ENCODE measurements at places on chromosomes 11 and 22. TPM values are rescaled to one million over a fixed set of nuclear protein-coding genes. Genes with fewer than 3 reads are reported as not detected.

KCNJ1 gene
- 76.1 TPM for polyA plus RNA-seq

KRTAP5-4 gene
- polyA plus RNA-seq, result not detected

- no peak for DNase-seq
These were observed 19.9 kb downstream of the PACSIN2 start for GRCh38 chr22:42994917-42995562.

CALCA gene
- 14.2 TPM for polyA plus RNA-seq

ZNF215 gene
- 1.6 TPM for polyA plus RNA-seq

YPEL4 gene
- polyA plus RNA-seq, result 2.4 TPM

- DNase-seq, result no peak
These were observed 36.6 kb upstream of the SYT7 start for GRCh38 chr11:61617515-61617914.

- no peak for DNase-seq
These were observed 28.6 kb upstream of the BIRC3 start for GRCh38 chr11:102288725-102289083.

- no peak for DNase-seq
These were observed 208.5 kb upstream of the MTMR2 start for GRCh38 chr11:96132437-96132836.

GRCh38 chr22:39234472-39234787 is 10.4 kb downstream of the PDGFB start:
- DNase-seq, result no peak

DNA sequence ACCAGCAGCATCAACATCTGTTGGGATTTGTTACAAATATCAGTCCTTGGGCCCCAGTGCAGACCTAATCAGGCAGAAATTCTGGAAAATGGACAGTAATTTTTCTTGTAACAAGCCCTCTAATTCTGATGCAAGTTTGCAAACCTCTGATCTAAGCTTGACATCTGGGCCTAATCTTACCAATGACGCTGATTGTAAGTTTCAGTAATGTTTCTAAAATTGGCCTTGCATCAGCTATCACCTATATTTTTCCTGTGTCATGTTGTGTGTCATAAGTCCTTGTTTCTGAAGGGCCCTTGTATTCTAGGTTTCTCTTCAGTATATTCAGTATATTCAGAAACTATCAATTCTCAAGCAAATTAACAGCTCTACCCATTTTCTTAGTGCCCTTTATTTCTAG is 36.4 kb downstream of the ZNF215 start:
- no peak for DNase-seq

OR5P2 gene
- polyA plus RNA-seq, result not detected

- DNase-seq, result peak; percentile 12
These were observed 13.4 kb downstream of the VWCE start for GRCh38 chr11:61281581-61282250.

OR52I1 gene
- 0.08 TPM for polyA plus RNA-seq

- DNase-seq, result no peak
These were observed 367 bp downstream of the HPS5 start for GRCh38 chr11:18321578-18321968.

GRCh38 chr22:30046716-30047363 is 33.4 kb upstream of the HORMAD2 start:
- DNase-seq, result no peak
